ENCODE measurements at places on chromosomes 12 and 14.

- DNase-seq: peak; percentile 3
These were observed 72.4 kb upstream of the USP44 start for GRCh38 chr12:95623554-95624170.

DNA sequence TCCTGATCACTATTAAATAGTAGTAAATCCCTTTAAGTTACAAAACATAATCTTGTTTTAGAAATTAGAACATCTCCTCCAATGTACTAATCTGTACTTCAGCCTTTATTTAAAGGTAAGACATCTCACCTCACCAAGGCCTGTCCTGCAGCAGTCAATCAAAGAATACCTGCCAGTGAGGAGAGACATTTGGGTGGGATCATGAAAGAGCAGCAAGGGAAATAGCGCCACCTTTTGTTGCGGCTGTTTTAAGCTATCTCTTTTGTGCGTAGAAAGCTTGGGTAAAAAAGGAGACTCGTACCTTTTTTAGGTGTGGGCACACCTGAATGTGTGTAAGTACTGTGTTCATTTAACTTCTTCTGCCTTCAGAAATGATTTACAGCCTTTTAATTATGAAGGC lies 117.8 kb upstream of the TMTC1 start:
- no peak for DNase-seq

- DNase-seq: no peak
These were observed 54.1 kb downstream of the MAP1LC3B2 start for GRCh38 chr12:116613256-116613655.

GRCh38 chr12:63457857-63458256 lies 210.4 kb downstream of the DPY19L2 start:
- no peak for DNase-seq

GRCh38 chr14:23403908-23404307 lies 4.2 kb downstream of the MYH6 start:
- no peak for DNase-seq

GRCh38 chr12:48352157-48352760 lies 1.5 kb upstream of the ZNF641 start:
- no peak for DNase-seq

- DNase-seq: no peak
These were observed 251.5 kb upstream of the USP15 start for GRCh38 chr12:62008703-62009102.

GRCh38 chr12:117339104-117339503 lies 22.3 kb downstream of the NOS1 start:
- no peak for DNase-seq

DNA sequence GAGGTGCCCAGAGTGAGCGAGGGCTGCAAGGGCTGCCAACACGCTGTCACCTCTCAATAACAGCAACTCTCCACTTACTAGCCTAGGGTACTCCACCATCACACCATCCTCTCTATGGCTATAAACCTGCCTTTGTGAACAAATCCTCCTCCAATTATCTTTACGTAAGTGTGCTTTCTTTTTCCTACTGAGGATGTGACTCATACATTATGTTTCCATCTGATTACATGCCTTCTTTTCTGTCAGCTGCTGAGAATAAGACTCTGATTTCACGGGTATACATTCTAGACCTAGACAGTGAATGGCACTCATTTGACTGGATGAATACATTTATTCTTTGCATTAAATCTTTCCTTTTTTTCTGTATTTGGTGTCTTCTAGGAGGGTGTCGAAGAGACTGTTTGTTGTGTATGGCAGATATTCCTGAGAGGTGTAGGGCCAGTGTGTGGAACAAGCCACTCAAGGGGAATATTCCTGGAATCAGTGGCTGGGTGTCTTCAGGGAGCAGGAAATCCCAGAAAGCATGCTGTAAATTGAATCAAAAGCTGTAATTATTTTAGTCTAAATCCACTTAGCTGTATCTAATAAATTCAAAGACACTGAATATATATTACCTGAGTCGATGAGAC lies 327.3 kb upstream of the TMTC1 start:
- no peak for DNase-seq

DNA sequence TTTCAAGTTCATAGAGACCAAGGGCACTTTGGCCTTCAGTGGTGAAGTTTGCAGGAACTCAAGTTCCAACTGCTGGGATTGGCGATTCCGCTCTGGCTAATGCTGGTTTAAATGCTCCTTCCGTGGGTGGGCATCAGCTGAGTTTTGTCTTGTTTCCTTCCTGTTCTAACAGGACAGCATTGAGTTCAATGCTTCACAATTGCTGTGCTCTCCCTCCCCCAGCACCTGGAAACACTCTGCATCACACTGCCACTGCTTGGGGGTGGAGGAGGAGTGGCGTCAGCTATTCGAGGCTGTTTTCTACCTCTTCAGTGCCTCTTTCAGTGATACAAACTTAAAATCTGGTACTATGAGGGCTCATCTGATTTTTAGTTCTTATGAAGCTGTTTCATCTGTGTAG lies 634.9 kb downstream of the FSCB start:
- DNase-seq: no peak

GRCh38 chr12:31658471-31659086 lies 909 bp upstream of the ETFBKMT start:
- DNase-seq: no peak

GRCh38 chr12:96070670-96071279 lies 35.4 kb upstream of the LTA4H start:
- DNase-seq: no peak

DNA sequence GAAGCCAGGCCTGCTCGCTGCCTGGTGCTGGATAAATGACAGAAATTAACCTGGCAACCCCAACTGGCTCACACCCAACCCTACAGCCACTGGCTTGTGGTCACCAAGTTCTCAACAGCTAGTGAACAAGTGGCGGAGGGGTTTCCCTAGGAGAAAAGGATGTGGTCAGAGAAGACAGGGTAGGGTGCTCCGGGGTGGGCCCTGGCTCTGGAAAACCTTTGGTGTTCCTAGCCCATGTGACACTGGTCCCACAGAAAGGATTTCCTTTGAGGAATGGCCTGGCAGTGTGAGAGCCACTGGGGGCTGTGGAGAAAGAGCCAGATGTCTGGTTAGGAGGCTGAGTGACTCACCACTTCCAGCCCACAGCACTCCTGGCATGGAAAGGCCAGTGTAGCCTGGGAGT lies 8.7 kb downstream of the SYNE3 start:
- no peak for DNase-seq

DNA sequence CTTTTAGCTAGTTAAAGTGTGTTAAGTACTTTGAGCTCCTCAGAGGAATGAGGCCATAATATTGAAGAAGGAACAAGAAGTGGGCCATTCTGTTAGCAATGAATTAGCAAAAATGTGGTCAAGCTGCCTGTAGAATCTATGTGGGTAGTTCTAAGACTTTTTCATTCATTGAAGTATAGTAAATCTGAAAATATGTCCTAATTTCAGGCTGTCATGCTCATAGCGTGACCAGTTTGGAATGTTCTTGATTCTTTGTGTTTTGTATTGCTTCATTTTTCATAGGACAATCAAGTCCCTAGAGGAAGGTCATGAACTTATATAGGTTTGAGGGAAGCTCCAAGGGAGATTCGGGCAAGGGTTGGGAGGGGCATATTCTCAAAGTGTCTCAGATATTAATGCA lies 11.4 kb downstream of the ATP23 start:
- DNase-seq: no peak

DNA sequence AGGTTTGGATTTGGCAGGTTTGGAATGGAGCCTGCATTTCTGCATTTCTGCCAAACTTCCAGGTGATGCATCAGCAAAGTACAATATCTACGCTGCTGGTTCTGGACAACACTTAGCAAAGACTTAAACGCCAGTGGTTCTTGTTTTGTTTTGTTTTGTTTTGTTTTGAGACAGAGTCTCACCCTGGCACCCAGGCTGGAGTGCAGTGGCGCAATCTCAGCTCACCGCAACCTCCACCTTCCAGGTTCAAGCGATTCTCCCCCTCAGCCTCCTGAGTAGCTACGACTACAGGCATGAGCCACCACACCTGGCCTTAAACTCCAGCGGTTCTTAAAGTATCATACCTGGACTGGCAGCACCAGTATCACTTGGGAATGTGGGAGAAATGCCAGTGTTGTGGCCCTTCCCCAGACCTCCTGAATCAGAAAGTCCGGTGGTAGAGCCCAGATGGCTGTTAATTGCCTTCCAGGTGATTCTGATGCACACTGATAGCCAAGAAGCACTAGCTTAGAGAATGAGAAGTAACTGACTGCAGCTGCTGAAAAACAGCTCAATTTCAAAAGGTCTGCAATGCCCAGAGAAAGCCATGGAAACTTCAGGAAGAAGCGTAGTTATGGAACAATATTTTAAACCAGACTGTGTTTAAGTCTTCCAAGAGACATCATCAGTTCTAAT lies 114.8 kb upstream of the FOXN3 start:
- DNase-seq: no peak

GRCh38 chr14:67524634-67524963 lies 8.5 kb upstream of the PLEKHH1 start:
- DNase-seq: no peak

- no peak for DNase-seq
These were observed 521 bp upstream of the PCED1B start for GRCh38 chr12:47078733-47079467.

GRCh38 chr12:105766029-105766428 lies 372.7 kb downstream of the NUAK1 start:
- no peak for DNase-seq

DNA sequence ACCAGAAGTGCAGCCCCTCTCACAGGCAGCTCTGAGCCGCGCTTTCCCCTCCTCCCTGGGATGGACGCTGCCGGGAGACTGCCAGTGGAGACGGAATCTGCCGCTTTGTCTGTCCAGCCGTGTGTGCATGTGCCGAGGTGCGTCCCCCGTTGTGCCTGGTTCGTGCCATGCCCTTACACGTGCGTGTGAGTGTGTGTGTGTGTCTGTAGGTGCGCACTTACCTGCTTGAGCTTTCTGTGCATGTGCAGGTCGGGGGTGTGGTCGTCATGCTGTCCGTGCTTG lies 12.3 kb upstream of the TAMALIN start:
- no peak for DNase-seq
